ENCODE measurements at places on chromosomes 11 and 22.

DNA sequence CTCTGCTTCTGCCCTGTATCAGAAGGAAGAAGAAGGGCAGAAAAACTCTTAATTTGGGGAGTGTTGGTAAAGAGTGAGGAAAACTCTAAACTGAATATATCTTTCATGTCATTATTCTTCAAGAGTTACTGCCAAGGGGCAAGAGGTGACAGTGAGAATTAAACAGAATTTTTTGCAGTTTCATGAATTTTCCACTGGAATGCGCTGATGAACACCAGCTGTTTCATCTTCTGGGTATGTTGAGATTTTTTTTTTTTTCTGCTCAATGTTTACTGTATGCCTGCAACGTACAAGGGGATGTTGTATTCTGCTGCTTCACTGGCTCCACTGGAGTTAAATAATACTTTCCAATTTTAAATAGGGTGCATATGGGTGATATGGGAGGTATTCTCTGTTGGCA, 117.8 kb downstream of the FAM76B start:
- DNase-seq, result peak; percentile 64

DNA sequence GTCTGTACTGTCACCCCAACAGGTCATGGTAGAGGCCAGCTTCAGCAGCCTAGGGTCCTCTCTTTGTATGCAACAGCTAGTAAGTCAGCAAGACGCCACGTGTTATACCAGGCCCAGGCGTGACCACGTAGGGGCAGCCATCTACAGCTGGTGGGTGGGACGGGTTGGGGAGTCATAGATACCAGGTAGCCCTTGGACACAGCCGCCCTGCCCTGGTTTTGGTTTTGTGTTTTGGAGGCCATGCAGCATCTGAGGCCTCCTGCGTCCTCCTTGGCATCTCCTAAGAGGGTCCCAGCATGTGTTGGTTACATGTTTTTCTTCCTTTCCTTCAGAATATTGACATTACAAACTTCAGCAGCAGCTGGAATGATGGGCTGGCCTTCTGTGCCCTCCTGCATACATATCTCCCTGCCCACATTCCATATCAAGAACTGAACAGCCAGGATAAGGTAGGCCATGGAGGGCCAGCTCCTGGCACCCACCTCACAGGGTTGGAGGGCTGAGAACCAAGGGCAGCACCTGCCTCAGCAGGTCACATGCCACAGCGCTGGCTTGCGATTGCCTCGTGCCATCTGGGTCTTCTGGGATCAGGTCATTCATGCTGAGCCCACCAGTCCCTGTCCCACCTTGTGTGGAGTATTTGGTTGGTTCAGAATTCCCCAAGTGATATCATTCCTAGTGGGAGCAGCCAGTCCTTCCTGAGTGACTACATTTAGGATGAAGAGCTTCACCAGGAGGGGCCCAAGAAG, 16.0 kb upstream of the ADORA2A start:
- DNase-seq, result no peak

- no peak for DNase-seq
Measured at GRCh38 chr11:122807731-122808477, 30.4 kb upstream of the CRTAM start.

DNA sequence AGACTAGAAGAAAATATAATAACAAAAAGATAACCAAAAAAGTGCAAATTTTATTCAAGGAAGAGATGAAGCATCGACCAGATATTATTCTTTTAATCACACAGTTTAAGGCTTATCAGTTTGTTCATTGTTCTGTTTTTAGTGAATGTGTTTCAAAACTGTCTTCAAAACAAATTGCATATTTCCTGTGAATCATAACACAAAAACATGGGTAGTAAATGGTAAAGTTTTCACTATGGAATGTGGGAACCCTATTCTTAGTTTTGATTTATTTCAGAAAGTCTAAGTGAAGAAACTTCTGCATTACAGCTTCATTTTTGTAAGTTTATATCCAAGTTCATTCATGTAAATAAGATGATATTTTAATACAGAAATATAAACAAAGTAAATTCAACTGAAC, 207.6 kb upstream of the LUZP2 start:
- no peak for DNase-seq

DNA sequence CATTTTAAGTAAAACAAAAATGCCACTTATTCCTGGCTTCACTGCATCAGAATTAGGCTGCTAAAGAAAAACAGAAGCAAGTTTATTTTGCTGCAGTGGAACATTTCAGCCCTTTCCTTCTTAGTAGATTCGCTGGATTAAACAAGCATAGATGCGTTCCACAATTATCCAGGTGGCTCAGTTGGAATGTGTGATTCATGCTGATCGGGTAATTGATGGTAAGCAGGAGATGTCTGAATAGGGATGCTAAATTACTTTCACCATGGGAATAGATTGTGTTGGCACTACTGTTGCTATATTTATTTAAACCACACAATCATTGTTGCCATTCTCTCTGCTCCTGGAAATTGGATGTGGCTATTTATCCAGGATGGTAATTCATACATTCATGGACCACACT, 440.1 kb upstream of the DDI1 start:
- DNase-seq, result no peak

GRCh38 chr22:16954060-16954403, 54.0 kb downstream of the GAB4 start:
- no peak for DNase-seq

DNA sequence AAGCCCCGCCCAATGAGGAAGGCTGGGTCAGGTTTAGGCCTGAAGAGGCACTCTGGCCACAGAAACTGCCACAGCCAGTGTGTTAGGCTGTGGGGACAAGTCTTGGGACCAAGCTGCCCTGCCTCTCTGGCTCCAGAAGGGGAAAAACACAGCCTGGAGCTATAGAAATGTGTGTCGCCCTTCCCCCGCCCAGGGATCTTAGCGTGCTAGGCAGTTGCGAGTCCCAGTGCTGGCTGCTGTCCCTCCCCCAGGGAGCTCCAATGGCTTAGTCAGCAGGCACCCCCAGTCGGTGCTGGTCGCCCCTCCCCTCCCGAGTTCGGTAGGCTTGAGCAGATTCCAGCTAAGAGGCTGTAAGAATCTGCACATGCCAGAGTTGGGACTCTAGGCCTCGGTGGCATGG, 99.5 kb upstream of the API5 start:
- DNase-seq, result no peak

DNA sequence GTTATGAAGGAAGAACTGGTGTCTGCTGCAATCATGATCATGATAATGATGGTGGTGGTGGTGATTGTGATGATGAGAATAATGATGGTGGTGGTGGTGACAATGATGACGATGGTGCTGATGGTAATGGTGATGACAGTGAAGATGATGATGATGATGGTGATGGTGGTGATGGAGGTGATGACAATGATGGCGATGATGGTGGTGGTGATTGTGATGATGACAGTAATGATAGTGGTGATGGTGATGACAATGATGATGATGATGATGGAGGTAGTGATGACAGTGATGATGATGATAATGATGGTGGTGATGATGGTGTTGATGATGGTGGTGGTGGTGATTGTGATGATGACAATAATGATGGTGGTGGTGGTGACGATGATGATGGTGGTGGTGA, 52.8 kb upstream of the ANO1 start:
- no peak for DNase-seq

DNA sequence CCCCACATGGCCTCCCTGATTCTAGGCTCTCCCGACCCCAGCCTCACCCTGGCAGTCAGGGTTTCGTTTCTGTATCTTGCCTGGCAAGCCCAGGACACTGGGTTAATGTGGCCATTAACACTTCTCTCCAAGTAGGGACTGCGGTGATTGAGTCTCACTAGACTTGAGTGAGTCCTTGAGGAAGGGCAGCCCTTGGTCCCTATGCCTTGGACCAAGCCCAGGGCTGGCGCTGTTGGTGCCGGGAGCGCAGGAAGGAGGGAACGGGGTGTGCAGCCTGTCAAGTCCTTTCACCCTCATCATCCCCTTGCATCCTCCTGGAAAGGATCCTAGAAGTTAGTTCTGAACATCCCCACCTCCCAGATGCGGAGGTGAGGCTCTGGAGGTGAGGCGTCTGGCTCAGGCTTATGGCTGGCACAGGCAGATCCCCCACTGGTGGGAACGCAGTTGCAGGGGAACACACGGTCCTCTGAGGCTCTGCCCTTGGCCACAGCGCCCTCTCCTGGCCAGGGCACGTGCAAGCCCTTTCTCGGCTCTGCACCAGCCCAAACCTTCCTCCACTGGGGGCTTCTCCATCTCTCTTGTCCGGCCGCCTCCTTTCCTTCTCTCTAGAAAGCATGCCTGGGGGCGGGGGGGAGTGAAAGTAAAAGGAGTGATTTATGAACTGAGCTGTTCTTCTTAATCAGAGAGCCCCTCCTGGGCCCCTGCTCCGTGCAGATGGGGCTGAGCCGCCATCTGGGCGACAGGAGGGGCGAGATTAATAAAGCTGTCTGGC, 56.7 kb downstream of the TP53I11 start:
- peak; percentile 12 for DNase-seq

- DNase-seq, result no peak
Measured at GRCh38 chr11:101929294-101929915, 13.1 kb upstream of the ANGPTL5 start.

- DNase-seq, result no peak
Measured at GRCh38 chr22:20834206-20834605, 24.4 kb downstream of the PI4KA start.

GRCh38 chr11:103676413-103676812, 360.0 kb upstream of the DDI1 start:
- no peak for DNase-seq

DNA sequence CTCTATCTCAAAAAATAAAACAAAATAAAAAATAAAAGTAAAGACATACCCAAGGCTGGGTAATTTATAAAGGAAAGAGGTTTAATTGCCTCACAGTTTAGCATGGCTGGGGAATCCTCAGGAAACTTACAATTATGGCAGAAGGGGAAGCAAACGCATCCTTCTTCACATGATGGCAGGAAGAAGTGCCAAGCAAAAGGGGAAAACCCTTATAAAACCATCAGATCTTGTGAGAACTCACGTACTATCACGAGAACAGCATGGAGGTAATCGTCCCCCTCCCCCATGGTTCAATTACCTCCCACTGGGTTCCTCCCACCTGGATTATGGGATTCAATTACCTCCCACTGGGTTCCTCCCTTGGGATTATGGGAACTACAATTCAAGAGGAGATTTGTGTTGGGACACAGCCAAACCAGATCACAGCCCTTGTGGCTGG, 8.3 kb upstream of the SSTR3 start:
- no peak for DNase-seq

DNA sequence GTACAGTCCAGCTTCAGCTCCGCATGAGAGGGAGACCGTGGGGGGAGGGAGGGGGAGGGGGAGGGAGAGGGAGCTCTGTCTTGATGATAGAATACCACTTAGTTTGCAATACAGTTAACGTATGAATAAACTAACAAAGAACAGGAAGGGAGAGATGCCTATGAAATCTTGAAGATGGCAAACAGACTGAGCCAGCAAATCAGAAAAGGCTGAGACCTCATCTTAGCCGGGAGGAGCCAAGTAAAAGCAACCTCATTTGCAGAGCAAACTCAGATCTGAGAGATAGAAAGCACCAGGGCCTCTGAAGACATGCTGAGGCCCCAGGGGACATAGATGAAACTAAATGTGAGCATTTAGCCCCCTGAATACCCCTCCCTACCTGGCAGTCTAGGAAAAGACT, 23.0 kb downstream of the APLP2 start:
- no peak for DNase-seq

Data from AG09319 (cell line).